Activated CD4-positive, alpha-beta T cell treated with anti-CD3 and anti-CD28 coated beads for 36 hours (primary cell): ENCODE measurements at places on chromosomes 16 and 17.

DNA sequence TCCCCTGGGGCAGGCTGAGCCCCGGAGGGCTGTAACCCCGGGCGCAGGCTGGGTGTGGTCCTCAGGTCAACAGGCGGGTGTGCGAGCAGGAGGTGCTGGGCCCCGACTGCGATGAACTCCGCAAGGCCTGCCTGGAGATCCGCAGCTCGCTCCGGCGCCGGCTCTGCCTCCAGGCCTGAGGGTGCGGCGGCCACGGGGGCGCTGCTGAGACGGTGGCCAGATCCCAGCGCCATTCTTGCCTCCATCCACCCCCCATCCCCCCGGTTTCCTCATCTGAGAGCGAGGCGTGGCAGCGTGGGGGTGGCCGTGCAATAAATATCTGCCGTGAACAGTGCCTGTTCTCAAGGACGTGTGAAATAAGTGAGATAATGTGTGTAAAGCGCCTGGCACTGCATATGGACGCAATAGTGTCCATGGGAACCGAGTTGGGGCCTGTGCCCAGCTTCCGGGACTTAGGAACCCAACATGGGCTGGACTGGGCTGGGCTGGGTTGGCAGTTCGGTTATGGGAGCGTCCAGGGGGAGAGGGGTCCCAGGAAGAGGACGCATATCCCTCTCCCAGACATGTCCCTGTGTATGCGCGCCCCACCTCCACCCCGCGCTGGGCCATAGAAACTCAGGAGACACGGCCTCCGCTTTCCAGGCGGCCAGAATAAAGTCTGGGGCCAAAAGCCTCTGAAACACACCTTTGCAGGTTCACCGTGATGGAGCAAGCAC lies 15.0 kb downstream of the ZNF213 start:
- DNase-seq: peak; percentile 79

DNA sequence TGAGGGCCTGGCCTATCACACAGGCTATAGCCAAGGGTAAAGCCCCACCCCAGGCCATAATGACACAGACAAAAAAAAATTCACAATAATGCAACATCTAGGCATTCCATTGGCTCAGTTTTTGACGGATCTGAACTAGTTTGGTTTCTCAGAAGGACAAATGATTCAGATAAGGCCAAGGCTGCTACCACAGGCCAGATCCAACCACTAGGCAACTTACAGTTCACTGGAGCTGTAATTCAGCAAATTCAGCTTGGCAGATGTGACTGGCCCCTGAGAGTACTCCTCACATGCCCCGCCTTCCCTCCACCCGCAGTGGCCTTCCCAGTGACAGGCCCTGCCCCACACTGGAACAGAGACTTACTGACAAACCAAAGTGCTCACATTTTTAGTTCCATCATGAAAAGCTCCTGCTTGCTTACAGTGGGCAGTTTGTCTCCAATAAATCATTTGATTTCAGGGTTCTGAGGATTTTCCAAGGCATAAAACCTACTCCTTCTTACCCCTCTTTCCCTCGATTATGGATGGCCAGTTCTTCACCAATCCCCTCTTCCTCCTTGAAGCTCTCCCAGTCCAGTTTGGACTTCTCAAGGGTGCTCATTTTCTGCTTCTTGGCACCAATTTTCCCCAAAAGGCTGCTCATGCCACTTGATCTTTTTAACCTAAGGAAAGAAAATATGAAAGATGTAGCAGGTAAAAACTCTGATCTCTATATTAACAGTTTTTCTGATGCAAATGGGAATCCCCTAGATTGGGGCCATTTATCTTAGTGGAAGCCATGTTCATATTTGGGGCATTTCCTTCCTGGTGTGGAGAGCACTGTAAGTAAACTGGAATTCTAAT lies 53.3 kb upstream of the BCAR1 start:
- peak; percentile 24 for DNase-seq

GRCh38 chr17:22090263-22090935 lies 398.1 kb downstream of the KCNJ18 start:
- DNase-seq: no peak

DNA sequence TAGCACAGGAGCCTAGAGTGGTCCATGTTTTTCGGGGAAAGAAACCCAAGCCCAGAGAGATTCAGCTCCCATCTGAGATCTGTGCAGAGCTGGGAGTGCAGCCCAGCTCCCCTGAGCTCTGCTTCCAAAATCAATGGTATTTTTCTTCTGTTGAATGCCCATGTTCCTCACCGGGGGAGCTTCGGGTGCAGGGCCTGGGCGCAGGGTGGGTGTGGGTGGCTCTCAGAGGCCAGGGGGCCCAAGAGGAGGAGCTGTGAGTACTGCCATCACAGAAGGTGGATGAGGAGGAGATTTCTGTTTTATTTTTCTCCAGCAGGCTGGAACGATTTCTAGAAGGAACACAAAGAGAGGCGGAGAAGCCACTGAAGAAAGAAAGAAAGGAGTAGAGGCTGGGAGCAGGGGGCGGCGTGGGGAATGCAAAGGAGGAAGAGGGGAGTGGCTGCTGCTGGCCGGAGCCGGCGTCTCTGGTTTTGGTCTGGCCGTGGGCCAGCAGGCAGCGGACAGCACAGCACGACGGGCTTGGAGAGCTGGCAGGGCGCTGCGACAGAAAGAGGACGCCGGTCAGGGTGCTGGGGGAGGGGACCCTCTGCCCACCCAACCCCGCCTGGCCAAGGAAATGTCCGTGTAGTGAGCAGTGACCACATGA lies 76.2 kb upstream of the KSR1 start:
- no peak for DNase-seq

- no peak for DNase-seq
Measured at GRCh38 chr17:16483021-16483645, 8.9 kb downstream of the LRRC75A start.

DNA sequence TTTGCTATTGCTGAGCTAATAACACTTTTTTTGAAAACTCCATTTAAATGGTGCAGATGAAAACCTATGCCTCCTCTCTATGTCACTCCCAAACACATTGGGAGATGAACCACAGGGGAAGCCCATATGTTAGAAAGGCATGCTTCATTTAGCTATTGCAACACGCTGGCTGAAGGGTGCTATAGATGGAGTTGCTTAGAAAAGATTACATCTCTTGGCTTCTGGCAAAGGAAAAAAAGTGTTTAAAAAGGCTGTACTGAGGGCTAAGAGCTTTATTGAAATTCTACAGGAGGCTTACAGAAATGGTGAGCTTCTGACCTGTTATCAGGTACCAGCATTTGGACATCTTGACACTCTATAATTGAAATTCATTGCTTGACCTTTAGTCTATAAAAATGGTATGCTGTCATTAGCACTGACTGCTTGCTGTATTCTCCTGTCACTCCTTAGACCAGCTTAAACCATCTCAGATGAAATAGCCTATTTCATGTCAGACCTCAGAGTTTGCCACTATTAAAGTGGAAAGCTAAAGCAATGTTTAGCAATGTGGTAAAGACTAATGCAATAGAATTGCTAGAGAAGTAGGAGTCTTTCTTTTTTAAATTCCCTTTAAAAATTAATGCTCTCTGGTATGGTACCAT lies 503.9 kb downstream of the CDH11 start:
- no peak for DNase-seq

- peak; percentile 41 for DNase-seq
Measured at GRCh38 chr17:45319239-45319703, 2.5 kb upstream of the MAP3K14 start.

DNA sequence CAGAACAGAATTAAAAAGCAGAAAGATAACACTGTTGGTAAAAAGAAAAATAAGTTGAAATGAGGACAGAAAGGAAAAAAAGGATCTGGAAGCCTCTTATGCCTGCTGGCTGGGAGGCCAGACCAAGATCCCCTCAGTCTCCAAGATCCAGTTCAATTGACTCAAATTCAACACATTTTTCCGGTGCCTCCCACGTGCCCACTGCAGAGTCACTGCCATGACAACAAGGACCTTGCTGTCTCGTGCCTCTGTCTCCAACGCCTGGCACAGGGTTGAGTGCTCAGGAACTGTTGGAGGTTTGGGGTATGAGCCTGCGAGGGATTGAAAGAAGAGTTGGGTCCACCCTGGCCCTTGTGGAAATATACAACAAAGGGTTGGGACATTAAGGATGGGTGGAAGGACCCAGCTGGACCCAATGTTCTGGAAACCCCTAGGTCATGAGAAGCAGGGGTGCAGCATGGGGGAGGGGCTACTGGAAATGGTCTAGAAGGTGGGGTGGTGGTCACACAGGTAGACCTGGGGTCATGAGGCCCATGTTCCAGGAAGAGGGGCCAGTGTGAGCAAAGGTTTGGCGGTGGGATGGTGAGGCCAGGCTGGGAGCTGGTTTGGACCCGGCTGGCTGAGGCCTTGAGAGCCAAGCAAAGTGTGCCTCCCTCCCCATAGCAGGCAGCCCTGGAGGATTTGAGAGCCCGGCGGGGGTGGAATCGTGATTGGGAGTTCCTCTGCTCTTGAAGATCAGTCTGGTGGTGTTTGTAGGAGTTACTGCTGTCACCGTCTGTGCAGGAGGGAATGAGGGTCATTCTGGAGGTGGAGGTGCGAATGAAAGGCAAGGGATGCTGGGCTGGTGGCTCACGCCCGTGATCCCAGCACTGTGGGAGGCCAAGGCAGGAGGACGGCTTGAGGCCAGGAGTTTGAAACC lies 1.3 kb downstream of the IL34 start:
- DNase-seq: no peak

- DNase-seq: peak; percentile 33
Measured at GRCh38 chr16:82082543-82083244, 47.6 kb downstream of the HSD17B2 start.

DNA sequence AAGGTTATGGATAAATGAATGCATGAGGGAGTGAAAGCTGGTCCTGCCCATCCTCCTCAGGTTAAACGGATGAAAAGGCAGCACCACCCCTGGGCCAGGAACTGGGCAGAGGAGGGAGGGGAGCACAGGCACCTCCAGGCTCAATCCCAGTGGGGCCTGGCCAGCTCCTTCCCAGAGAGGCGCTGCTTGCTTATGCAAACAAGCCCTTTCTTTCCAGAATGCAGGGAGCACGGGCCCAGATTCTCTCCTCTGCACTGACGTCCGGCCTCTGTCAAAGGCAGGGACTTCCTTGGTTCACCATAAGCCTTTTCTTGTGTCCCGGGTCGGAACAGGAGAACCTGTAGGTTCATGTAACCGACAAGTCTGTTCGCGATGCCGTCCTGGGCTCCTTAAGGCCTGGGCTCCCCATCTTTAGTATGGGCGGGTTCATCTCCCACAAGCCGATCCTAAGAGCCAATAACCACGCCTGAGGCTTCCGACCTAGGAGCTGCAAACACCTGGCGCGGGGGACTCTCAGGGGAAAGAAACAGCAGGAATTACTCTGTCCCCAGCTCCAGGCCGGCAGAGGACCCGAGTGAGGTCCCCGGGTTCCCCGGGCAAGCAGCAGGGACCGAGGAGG lies 16.3 kb downstream of the ENPP7 start:
- no peak for DNase-seq

DNA sequence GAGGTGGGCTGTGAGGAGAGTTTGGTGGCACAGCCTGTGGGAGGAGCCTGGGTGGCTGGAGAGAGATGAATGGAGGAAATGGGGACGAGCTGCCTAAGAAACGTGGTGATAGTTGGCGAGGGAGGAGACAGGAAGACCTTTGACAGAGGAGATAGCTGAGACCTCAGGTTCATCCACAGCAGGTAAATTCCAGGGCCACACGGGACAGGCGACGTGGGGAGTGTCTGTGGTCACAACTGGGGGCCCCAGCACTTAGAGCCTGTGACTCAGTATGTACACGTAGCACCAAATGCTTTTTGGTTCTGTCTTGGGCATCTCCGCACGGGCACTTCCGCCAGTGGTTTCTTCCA lies 7.7 kb downstream of the MINK1 start:
- DNase-seq: peak; percentile 59

DNA sequence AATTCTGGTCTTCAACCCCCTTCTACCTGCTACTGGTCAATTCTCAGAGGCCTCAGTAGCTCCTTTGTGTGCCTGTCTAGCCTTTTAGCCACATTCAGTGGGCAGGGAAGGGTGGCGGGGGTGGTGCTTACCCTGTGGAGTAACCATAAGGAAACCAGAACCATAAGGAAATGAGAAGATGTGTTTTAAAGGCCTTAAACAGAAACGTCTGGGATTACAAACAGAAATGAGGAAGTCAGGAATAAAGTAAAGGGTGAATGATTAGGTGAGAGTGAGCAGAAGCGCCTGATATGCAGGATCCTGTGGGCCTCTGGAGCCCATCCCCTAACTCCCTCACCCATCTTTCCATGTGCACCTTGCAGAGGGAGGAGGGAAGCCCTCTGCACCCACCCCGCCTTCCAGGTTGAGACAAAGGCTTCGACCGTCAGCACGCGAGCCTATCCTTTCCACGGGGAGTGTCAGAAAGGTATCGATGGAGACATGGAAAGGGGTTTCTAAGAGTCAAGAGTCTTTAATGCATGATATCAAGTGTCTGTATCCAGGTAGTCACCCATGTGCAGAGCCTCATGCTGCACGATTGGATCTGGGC lies 20.4 kb downstream of the KIAA0513 start:
- no peak for DNase-seq

GRCh38 chr17:3433741-3434140 lies at the start of gene OR1E2:
Gene OR1E2, minus strand, starts transcription at chr17:3433841. Its CDS starts 0 bp downstream, at chr17:3433841.
- no peak for DNase-seq
